ENCODE measurements at places on chromosomes 12 and 14.

DNA sequence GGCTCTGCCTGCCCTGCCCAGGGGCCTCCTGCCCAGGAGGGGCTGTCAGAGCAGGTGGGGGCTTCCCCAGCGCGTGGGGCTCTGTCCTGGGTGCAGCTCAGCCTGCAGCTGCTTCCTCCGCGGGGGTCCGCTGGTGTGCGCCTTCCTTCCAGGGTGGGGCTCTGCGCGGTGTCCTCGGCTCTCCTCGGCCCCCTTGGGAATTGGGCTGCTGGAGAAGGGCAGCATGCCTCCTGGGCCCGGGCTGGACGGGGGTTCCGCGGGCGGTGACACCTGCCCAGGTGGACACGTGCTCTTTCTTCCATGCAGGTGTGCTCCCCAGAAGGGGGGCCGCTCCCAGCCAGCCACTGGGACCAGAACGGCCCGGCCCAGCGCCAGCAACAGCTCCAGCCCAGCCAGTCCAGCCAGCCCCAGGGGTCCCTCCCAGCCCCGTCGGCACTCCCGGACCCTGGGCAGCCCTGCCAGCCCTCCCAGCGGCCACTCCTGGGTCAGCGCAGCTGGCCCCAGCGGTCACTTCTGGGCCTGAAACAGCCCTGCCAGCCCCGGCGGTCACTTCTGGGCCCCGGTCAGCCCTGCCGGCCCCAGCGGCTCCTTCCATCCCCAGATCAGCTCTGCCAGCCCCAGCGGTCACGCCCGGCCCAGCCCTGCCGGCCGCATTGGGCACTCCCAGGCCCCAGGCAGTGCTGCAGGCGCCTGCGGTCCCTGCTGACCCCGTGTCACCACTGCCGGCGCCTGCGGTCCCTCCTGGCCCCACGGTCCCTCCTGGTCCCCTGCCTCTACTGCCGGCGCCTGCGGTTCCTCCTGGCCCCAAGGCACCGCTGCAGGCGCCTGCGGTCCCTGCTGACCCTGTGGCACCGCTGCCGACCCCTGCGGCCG lies 19.1 kb downstream of the FBRSL1 start:
- DNase-seq = no peak

DNA sequence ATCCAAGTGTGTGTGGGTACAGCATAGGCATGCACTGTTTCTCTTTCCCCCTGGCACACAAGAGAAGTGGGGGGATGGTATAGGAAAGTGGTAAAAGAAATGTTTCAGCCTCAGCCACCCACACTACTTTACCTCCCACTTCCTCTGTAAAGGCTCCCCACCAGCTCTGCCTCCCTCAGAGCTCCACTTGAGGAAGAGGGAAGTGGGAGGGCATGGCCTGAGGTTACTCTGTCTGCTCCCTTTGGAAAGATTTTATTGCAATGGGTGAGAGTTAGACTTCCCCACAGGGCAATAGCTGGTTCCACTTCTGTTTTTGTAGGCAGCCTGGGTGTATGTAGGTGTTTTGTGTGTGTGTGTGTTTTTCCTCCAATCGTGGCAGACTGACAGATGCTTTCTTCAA lies 145.3 kb downstream of the SSPN start:
- DNase-seq = no peak

DNA sequence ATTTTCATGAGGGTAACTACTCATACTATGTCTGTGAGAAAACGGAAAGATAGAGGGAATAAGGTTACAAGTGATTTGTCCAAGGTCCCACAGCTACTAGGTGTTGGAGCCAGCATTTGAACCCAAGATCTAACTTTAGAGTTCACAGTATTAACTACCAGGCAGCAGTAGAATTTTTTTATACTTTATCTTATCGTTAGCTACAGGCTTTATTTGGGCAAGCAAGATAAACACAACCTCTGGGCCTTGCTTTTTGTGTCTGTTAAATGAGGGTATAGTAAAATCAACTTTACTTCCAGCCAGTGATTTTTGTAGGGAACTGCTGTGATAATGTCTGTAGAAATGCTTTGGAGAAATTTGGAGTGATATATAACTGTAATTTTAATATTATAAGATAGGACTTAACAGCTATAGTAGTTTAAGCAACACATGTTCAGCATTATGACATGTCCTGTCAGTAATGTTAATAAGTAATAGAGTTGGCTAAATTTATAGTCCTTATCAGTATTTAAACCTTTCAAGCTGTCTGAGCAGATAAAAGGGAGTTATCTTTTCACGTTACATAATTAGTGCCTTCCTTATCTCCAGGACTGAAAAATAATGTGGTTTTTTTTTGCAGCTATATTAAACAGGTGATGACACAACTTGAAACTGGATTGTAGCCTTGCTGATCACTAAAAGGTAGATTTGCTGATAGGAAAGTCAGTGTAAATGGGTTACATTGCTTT lies 12.8 kb downstream of the LEMD3 start:
- DNase-seq = no peak

GRCh38 chr12:108567406-108568337 lies 5.3 kb downstream of the ISCU start:
- no peak for DNase-seq

- no peak for DNase-seq
Observed at GRCh38 chr14:70130482-70130881, 58.3 kb downstream of the SLC8A3 start.

DNA sequence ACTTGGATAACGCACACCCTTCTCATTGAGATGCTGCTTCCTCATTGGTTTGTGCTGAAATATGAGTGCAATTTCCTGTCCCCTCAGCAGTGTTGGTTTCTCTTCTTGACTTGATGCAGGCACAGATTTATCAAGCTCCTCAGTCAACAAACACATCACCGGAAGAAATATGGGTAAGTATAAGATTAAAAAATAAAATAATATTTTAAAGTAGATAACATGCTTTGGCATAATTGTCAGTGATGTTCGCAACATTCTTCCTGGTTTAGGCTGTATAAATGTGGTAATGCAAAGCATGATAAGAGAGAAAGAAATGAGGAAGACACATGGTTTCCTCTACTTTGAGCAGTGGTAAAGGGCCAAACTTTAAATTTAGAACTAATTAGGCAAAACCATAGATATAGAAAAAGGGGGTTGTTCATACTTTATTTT lies at the start of gene GPR65:
Gene GPR65 (plus strand): TSS at position 86 of the 432 bp plus-strand sequence. CDS start 5,713 bp downstream, outside the sequence.
- DNase-seq = no peak

DNA sequence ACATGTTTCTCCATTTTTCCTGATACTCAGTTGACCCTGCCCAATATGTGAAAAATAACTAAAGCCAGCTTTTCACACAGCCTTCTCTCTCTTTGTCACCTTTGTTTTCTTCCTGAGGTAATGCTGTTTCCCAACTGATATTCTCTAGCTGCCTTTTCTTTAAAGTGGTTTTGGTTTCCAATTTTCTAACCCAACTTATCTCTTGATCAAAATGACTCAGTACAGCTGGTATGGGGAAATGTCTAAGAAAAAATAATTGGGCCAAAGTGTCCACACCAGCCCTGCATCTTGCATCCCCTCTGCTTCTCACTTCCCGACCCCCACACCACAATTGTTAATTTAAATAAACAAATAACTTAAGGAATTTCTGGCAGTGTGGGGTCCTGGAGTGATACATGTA lies 193.8 kb downstream of the SYT1 start:
- no peak for DNase-seq

GRCh38 chr12:22480016-22480415 lies 64.3 kb downstream of the C2CD5 start:
- DNase-seq = no peak

GRCh38 chr14:81127785-81128184 lies 93.0 kb downstream of the GTF2A1 start:
- DNase-seq = no peak

DNA sequence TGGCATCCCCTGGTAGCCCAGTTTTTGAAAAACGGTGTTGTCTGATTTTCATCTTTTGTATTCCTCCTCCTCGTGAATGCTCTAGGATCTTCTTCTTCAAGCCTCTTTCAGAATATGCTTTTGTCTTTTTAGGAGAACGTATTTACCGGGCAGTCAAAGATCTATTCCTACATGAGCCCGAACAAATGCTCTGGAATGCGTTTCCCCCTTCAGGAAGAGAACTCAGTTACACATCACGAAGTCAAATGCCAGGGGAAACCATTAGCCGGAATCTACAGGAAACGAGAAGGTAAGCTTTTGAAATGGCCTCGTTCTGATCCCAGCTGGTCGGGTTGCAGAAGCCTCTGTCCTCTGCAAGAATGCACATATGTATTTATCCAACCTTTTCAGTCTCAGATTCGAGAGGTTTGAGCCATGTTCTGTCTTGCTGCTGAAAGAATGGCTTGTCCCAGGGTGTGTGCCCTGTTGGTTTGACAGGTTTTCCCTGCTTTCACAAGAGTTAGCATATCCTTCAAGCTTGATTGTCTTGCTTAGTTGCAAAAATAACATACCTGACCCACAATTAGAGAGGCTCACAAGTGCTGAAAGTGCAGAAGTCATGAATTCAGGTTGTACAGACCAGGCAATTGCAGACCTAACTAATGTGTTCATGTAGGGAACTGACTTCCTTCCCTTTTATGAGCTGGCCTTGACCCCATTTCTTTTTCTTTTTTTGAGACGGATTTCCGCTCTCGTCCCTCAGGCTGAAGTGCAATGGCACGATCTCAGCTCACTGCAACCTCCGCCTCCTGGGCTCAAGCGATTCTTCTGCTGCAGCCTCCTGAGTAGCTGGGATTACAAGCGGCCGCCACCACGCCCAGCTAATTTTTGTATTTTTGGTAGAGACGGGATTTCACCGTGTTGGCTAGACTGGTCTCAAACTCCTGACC lies 6.8 kb downstream of the KMT5A start:
- DNase-seq = no peak

- no peak for DNase-seq
Observed at GRCh38 chr12:32868885-32869284, 27.7 kb downstream of the PKP2 start.

DNA sequence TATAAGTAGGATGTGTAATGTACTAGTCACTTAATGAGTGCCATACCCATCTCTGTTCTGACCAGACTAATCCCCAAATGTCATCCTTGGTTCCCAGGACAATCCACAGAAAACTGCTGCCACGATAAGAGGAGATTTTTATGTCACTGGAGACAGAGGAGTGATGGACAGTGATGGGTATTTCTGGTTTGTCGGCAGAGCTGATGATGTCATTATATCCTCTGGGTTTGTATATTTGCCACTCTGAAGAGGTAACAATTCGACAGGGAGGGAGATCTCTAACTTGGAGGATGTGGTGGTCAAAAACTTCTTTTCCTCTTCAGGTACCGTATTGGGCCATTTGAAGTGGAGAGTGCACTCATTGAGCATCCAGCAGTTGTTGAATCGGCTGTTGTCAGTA lies 20.3 kb downstream of the ACSM4 start:
- DNase-seq = no peak

- DNase-seq = no peak
Observed at GRCh38 chr12:125377093-125377492, 311.9 kb downstream of the AACS start.

DNA sequence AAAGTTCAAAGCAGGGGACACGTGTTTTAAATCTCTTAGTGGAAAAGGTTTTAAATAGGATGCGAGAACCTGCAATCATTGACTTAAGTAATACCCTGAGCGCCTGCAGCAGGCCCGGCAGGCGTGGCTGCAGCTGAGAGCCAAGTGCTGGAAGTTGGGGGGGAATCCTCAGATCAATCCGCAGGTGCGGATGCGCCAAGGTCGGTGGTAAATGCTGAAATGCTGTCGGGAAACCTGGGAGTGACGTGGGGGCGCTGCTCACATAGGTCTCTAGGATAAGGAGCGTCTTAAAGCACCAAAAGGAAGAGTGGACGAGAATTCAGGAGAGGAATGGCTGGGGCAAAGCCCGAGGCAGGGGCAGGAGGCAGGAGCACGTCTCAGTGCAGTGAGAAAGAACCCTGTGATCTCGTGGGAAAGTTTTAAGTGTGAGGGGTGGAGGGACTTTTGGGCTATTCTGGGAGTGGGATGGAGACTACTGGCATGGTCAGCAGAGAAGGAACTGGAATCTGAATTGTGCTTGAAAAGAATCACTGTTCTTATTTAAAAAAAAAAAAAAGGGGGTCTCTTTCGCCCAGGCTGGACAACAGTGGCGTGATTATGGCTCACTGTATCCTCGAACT lies 883 bp upstream of the CDCA4 start:
- DNase-seq = no peak

GRCh38 chr14:52220924-52221811 lies 46.3 kb upstream of the PTGDR start:
- DNase-seq = no peak

DNA sequence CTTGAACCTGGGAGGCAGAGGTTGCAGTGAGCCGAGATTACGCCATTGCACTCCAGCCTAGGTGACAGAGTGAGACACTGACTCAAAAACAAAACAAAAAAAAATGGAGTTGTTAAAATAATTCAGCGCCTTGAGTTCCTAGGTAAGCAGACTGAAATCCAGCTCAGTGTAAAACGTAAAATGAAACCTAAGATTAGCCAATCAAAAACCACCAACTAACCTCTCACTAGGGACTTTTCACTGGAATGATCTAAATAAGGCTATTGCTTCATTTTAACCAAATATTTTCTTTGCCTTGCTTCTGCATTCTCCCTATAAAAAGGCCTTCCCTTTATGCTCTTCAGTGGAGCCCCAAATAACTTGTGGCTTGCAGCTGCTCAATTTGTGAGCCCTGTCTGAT lies 91.6 kb upstream of the HIF1A start:
- DNase-seq = no peak

GRCh38 chr12:82425241-82425640 lies 66.9 kb downstream of the METTL25 start:
- DNase-seq = no peak

DNA sequence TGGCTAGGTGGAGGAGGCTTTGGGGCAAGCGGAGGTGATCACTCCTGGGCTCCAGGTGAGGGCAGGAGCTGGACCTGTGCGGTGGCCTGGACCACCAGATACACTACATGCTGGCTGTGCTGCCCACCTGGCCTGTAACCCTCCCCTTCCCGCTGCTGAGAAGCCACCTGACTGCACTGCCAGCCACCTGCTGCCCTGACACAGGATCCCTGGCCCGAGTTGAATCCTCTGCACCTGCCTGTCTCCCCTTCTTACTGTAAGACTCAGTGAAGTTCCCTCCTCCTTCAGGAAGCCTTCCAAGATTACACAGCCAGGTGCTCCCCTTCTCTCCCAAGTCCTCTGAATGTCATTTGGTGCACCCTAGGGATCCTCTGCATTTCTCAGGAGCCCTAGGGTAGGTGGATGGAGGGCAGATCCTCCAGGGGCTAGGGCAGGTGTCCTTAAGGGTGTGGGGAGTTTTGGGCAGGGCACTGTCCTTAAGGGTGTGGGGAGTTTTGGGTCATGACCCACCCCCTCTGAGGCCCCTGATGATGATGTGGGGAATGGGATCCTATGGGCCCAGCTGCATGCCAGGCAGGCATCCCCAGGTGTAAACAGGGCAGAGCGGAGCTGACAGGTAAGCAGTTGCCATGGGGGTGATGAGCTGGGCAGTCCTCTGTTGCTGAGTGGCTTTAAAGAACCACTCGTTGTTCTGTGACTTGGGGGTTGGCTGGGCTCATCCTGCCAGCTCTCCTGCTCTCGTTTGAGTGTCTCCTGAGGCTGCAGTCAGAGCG lies 6.7 kb upstream of the MTA1 start:
- DNase-seq = no peak

GRCh38 chr14:33363682-33364081 lies 425.0 kb downstream of the NPAS3 start:
- DNase-seq = no peak

GRCh38 chr14:74871819-74872218 lies 4.1 kb downstream of the PROX2 start:
- no peak for DNase-seq
